ENCODE measurements at places on chromosomes 3 and 15.
A peak's percentile ranks its signal among the peaks of the same experiment; 100 is the strongest.

GRCh38 chr3:50525987-50526386, 22.6 kb upstream of the CACNA2D2 start:
- DNase-seq = no peak

DNA sequence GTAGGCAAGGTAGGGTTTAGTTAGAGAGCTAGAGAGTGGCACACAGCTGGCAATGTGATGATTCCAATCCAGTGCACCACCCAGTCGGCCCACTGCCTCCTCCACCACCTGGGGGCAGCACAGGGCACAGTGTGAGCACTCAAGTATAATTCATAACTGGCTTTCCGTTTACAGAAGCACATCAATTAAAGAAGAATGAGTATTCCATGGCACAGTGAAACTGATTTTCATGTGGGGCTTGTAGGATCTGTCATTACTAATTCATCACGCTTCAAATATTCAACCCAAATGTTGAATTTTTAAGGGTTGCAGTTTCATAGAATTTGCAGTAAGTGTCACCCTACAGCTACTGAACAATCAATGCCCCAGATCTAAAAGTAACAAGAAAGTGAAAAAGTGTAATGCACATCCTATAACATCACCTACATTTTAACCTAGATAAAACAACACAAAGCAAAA, 149.9 kb downstream of the IGSF11 start:
- DNase-seq = peak; percentile 0

DNA sequence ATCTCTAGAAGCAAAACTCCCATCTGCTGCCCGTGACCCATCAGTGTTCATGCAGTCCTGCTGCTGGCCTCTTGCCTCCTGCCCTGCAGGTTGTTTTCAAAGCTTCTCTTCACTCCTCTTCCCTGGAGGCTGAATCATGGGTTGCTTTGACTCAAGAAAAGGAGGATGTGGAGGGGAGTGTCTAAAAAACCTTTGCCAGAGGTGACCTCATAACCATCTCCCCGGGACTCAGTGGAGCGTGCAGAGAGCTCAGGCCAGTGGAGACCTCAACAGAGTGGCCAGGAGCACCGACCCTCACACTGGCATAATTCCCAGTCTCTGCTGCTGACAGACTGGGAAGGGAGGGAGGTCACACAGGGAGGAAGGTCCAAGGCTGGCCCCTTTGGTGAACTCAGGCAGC, 60.9 kb upstream of the ITGA11 start:
- DNase-seq = no peak

DNA sequence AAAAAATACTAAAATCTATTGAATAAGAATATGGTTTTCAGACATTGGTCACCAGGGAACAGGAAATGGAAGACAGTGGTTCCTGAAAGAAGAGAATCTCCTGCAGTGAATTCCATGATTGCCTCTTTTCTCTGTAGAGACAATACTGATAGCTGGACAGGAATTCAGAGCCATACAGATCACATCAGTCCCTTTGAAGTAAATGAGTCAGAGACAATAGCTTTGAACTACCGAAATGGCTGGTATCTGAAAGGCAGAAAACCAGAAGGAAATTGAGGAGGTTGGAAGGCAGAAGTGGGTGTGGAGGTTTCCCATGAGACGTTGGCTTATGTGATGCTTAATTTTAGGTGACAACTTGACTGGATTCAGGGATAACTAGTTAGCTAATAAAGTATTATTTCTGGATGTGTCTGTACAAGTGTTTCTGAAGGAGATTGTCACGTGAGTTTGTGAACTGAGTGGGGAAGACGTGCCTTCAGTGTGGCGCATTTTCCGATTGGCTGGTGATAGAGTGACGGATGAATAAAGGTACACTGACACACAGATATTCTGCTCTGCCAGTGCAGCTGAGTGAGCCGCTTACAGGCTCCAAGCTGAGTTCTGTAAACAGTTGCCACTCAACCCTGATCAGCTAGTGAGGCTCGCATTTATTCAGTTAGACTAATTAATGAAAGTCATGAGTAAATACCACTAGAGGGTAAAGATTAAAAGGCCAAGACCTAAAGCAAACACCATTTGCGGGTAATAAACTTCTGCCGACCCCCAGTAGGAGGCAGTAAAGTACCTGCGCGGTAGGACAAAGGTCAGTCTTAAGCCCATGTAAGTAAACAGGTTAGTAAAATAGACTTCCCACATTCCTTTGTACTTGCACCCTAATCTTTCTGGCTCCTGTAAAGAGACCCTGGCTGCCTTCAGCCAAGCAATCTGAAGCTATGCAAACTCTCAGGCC, 1298.6 kb downstream of the SI start:
- peak; percentile 26 for DNase-seq

DNA sequence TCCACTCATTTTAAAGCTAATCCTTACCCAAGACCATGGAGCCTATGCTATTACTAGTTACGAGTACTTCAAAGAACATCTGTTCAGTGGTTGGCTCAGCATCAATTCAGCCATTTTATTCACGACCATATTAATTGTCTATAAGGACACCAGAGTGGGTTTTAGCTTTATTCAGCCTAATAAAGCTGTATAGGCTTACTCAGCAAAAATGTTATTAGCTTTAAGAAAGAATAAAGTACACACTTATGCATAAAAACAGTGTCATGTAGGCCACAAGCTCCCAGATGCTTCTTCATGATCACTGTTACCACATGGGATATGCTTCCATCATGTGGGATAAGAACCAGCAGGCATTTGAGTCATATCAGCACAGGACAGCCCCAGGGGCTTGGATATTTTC, 87.4 kb upstream of the GPR149 start:
- DNase-seq = no peak

- no peak for DNase-seq
Measured at GRCh38 chr3:154111365-154111935, 9.7 kb upstream of the ARHGEF26 start.

DNA sequence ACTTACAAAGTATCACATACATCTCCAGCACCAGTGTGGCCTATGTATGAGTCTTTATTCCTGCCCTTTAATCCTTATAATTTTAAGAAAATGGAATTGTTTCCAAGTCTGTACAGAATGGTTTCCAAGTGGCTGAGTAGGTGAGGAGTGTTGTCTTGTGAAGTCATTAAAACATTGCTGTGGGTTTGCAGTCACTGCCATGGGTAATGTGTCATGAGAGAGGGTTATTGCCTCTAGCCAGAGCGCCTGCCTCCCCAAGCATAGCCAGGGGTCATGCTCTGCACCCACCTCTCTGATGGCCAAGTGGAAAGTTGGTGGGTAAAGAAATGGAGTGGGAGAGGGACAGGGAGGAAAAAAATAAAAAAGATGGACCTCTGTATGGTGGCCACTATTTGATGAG, 25.3 kb downstream of the TRAK1 start:
- no peak for DNase-seq

- no peak for DNase-seq
Measured at GRCh38 chr3:59540696-59541095, 490.9 kb upstream of the CFAP20DC start.

DNA sequence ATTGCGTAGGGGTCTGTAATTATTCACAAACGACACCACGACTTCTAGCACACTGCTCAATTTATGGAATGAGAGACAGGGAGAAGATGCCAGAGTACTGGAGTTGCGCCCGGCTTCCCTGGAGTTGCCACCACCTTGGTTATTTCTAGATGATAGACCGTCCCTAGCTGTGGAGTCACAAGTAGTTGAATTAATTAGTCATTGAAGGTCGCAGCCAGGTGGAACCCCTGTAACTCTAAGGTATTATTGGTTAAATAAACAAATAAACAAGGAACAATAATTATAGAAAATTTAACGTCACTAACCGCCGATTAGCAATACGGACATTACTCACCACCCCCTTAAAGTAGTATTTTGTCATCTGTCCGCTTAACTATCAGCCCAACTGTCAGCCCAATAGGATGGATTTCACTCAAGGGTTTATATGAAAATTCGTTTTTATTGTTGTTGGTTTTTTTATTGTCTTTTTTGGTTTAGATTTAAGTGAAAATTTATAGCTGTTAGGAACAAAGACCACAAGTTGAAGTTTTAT, 911 bp upstream of the AZI2 start:
- DNase-seq = peak; percentile 50

DNA sequence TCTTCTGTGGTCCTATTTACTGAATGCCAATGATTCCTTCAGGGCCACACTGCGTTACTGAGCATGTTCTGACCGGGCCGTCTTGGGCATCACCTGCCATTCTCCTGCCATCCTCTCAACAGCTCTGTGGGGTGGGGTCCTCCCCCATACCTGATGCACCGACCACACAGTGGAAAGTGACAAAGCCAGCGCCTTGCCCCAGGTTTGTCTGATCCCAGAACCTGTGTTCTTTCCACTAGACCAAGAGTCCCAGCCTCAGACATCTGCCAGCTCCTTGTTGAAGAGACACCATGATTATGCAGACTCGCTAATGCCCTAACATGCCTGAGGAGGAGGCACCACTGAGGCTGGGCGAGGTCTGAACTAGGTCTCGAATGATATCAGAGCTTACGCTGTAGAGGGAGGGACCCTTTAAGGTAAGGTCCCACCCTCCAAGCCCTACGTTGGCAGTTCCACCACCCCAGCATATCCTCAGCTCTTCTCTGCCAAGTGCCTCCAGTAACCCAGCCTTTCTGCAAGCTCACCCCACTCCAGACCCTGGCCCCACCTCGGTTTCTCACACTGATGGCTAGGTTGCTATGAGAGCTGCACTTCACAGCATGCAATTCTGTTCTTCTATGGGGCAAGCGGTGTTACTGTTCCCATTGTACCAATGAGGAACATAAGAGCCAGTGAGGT, 29.8 kb upstream of the PLXNA1 start:
- no peak for DNase-seq

DNA sequence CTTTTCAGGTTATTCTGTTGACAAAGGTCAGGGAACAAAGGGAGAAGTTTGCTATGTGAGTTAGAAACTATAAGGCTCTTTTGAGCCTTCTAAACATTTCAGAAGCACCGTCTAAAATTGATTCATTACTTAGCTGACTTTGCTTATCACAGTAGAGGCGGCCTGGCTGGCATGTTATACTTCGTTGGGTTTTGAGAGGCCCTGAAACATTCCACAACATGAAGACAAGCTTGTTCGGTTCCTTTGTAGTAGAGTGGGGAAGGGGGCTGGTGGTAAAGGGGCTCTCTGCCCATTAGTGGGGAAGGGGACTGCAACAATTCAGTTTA, 23.6 kb downstream of the ZBTB38 start:
- DNase-seq = no peak

DNA sequence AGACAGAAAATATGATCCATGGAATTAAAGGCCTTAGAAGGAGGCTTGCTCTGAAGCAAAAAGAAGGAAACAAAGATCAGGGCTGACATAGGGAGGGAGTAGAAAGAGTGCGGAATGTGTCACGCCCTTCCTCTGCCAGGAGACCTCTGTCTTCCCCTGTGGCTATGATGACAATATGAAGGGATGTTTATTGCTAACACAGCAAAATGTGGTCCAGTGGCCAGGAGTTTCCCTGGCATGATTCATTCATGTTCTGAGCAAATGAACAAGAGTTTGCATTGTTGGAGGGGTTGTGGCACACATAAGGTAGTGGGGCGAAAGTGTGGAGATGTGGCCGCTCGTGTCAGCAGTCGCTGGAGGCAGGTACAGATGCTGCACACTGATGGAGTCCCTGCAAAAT, 169.4 kb downstream of the SHQ1 start:
- no peak for DNase-seq

DNA sequence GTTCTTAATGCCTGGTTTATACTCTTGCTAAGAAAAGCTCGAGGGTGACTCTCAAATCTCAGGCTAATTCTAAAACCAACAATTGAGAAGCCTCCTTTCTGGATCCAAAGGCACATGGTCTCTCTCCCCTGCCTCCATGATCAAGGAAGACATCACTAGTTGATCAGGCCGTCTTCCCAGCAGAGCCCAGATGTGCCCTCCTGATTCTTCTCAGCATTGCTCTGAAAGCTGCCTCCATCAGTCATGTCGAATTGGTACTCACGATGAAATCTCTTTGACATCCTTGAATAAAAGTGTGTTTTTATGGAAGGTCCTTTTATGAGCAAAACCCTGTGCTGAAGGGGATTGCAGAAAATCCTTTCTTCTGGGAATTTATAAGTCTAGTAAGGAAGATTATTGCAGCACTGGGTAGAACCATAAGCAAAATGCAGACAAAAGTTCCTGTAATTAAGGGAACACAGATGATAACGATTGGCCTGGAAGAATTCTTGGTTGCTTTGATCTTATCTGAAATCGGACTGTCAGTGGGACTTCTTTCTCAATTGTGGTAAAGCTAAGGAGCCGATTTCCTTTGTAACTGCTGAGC, 345.9 kb downstream of the PTPRG start:
- no peak for DNase-seq

GRCh38 chr3:106673926-106674569, 703.2 kb upstream of the CCDC54 start:
- no peak for DNase-seq

DNA sequence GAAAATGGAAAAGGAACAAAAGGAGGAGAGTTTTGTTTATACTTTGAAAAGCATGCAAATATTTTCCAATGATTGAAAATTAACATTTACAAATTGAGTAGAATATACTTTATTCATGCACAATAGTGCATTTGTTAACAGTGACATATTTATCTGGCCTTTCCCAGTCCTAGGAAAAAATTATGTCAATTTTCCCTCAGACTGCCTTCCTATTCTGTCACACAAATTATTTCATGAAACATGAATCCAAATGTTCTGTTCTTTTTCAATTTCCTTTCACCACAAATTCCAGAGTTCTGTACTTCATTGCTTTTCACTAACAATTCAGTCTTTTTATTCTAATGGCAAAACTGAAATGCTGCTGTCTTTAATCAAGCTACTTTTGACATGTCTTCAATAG, 945.1 kb downstream of the ROBO1 start:
- no peak for DNase-seq

DNA sequence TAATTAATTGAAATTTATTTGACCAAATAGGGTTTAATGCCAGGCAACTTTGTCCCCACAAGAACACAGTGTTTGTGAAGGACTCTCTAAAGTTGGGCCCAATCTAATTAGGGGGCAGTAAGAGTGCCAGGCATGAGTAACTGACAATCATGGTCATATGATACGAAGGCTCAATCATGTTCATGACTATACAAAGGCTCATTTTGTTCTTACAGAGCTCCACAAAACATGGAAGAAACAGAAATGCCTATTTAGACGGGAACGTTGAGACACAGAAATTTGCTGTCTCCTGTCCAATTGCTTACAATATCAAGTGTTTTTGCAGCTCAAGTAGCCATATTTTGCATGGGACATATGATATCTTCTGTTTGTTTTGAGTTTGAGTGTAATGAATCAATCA, 391.1 kb downstream of the SI start:
- no peak for DNase-seq

- DNase-seq = no peak
Measured at GRCh38 chr3:130688015-130688688, 58.5 kb downstream of the PIK3R4 start.

All from NCI-H774 (cell line).